ENCODE measurements at places on chromosomes 5 and 9.

DNA sequence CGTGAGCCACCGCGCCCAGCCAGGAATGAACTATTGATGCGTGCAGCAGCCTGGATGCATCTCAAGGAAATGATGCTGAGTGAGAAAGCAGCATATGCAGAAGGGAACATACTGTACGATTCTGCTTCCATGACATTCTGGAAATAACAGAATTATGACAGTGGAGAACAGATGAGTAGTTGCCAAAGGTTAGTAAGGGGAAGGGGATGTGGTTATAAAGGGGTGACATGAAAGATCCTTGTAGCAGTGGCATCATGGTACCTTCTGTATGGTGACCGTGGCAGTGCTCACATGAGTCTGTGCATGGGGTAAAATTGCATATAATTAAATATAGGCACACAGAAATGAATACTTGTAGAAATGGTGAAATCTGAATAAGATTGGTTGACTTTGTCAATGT, 13.0 kb downstream of the NANS start:
- DNase-seq: no peak

DNA sequence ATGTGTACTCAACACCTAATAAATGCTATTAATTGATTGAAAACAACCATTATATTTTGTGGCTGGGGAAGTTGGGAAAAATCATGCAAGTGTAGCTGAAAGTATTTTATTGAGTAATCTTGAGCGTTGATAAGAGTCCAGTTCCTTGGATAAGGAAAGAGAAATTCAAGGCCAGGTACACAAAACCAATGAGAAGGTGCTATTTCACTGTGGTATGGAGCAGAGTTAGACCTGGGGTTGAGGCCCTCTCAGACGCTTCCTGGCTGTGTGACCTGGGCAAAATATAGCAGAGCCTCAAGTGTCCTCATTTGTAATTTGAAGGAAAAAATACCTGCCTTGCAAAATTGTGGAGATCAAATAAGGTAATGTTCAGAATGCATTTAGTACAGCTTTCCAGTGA, 50.1 kb downstream of the GALNT10 start:
- DNase-seq: no peak

DNA sequence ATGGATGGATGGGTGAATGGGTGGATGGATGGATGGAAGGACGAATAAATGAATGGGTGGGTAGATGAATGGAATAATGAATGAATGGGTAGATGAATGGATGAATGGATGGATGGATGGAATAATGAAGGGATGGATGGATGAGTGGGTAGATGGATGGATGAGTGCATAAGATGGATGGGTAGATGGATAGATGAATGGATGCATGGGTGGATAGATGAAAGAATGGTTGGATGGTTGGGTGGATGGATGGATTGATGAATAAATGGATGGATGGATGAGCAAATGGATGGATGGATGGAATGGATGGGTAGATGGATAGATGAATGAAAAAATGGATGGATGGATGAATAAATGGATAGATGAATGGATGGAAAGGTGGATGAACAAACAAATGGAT, 85.2 kb downstream of the PHF2 start:
- DNase-seq: no peak

- no peak for DNase-seq
Measured at GRCh38 chr9:33510262-33511183, 13.5 kb upstream of the ANKRD18B start.

DNA sequence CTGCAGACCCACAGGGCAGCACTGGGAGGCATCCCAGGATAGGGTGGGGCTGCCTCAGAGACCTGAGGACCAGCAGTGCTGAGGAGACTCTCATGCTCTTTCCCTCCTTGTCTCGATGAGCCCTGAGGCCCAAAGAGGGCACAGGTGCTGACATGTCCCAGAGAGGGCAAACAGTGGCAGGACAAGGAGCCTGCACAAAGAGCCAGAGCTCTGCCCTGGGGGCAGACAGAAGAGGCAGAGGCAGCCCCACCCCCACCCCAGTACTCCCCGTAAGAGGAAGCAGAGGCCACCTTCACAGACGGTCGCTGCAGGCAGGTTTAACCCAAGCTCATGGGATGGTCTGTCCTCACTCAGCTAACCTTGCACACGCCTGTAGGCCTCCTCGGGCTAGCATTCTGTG, 29.4 kb upstream of the TTLL11 start:
- no peak for DNase-seq

- no peak for DNase-seq
Measured at GRCh38 chr9:24841993-24842392, 296.3 kb upstream of the IZUMO3 start.

- no peak for DNase-seq
Measured at GRCh38 chr5:6395102-6395445, 16.7 kb upstream of the MED10 start.

DNA sequence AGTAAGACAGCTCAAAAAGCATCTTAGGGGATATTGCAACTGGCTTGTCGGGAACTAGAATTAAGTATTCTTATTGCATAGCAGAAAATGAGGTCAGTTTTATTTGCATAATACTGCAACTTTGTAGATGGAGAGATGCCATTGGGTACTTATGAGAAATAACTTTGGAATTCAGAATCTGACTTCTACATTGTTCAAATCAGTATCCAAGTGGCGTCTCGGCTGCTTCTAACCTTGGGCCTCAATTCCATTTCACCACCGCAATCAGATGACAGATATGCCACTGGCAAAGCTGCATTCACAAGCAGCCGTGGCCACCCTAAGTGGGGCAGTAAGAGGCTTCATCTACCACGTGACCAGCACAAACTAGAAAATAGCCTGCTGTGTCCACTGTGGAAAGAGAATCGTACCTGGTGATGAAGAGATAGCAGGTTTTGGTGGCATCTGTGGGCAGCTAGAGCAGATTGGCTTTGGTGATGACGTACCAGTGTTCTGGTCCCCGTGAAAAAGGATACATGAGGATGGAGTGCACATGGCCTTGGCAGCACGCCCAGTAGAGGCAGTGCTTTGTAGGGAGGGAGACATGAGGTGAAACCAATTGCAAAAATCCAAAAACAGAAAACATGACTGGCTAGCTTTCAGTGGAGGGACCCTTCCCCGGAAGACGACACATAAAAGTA, 116.6 kb downstream of the KLHL3 start:
- no peak for DNase-seq

DNA sequence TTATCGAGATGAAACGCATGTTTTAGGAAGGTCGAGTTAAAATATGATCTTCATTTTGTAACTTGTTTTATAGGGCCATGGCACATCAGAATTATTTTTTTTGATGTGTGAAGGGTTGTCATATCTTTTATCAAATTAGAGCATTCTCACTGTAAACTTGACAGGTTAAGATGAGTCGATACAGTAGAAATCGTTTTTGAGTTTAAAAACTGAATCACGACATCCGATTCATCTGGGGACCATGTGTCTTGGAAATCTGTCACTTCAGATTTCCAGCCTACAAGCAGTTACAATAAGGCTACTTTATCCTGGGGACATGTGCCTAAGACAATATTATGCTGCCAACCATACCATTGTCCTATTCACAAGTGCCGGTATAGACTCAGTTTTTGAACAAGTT, 136.2 kb downstream of the ALDH1A1 start:
- no peak for DNase-seq

GRCh38 chr9:114889802-114890224, 40.6 kb downstream of the TNFSF8 start:
- DNase-seq: no peak

- DNase-seq: no peak
Measured at GRCh38 chr5:141934099-141934844, 10.6 kb downstream of the DELE1 start.

- no peak for DNase-seq
Measured at GRCh38 chr9:107437716-107438115, 51.9 kb downstream of the KLF4 start.

GRCh38 chr9:125142560-125143376, 560 bp downstream of the SCAI start:
- no peak for DNase-seq

GRCh38 chr5:174348311-174348981, 302.9 kb downstream of the NSG2 start:
- no peak for DNase-seq

DNA sequence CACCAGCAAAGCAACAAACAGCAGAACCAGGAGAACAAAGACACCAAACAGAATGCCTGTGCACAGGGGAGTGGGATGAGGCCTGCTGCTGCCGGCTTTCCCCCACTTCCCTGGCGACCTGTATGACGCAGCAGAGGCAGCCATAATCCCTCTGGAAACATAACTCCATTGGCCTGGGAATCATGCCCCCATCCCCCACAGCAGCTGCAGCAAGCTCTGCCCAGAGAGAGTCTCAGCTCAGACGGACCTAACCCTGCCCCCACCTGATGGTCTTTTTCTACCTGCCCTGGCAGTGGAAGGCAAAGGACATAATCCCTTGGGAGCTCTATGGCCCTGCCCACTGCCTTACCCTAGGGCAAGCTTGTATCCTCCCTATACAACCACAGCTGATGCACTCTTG, 81.8 kb upstream of the FANCC start:
- no peak for DNase-seq

GRCh38 chr5:106639488-106639887, 1031.2 kb downstream of the EFNA5 start:
- no peak for DNase-seq

- no peak for DNase-seq
Measured at GRCh38 chr5:129771058-129771838, 23.4 kb downstream of the MINAR2 start.

DNA sequence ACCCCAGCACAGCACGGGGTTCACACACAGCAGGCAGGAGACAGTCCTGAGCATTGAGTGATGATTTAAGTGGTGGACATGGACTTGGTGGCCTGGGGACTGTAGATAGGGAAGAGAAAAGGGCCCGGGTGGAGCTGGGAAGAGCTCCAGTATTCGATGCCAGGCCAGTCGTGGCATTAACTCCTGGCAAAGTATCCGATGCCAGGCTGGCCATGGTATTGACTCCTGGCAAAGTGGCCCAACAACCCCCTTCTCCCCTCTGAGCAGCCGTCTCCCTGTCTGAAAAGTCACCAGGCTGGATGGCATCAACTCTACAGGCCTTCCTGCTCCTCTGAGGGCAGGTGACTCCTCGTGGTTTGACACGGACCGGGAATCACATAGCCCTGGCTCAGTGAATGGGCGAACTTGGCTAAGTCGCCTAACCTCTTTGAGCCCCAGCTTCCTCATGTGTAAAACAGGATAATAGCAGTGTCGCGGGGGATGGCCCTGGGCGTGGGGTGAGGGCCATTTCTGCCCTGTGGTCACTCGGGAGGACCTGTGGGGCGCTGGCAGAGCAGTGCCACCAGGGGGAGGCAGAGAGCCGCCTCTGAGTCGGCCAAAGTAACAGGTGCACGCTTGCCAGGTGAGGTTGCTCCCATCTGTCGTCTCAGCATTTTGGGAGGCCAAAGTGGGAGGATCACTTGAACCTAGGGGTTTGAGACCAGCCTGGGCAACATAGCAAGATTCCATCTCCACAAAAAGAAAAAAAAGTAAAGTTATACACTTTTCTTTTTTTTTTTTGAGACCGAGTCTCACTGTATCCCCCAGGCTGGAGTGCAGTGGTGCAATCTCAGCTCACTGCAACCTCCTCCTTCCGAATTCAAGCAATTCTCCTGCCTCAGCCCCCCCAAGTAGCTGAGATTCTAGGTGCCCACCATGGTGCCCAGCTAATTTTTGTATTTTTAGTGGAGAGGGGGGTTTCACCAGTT, 5.7 kb upstream of the SEC16A start:
- peak; percentile 32 for DNase-seq

- DNase-seq: no peak
Measured at GRCh38 chr9:116695438-116695837, 8.3 kb downstream of the TRIM32 start.

DNA sequence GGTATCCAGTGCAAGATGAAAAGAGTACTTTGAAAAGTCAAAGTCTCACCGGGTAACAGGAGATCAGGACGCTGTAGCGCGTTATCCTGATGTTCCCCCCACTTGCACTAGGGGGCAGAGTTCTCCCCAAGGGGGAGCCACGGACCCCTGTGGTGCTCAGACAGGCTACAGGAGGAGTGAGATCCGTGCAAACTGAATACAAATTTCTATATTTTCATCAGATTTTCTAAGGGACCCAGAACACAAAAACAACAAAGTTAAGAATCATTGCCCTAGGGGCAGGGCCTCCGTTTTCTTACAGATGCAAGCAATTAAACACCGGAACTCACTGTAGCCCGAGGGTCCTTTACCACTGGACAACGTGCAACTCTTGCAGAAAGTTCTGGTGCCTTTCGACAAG, 2.0 kb downstream of the MYO10 start:
- no peak for DNase-seq

DNA sequence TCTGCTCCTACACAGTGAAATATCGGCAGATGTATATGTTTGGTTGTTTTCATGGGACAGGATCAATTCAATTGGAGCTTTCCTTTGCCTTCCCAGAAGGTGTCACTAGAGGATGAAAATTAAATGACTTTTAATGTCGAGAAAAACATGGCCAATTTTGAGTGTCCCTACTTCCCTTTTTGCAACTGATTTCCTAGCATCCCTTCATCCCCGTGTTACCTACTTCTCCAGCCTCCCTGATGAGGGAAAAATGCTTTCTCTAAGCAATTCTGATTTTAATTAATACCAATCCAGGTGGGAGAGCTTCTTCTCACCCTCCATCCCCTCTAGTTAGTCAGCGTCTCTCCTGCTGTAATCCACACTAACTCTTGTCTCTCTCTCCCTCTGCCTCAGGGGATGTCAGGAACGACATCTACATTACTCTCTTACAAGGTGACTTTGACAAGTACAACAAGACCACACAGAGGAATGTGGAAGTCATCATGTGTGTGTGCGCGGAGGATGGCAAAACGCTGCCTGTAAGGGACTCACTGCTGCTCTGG, 64.9 kb downstream of the DOCK2 start:
- no peak for DNase-seq

DNA sequence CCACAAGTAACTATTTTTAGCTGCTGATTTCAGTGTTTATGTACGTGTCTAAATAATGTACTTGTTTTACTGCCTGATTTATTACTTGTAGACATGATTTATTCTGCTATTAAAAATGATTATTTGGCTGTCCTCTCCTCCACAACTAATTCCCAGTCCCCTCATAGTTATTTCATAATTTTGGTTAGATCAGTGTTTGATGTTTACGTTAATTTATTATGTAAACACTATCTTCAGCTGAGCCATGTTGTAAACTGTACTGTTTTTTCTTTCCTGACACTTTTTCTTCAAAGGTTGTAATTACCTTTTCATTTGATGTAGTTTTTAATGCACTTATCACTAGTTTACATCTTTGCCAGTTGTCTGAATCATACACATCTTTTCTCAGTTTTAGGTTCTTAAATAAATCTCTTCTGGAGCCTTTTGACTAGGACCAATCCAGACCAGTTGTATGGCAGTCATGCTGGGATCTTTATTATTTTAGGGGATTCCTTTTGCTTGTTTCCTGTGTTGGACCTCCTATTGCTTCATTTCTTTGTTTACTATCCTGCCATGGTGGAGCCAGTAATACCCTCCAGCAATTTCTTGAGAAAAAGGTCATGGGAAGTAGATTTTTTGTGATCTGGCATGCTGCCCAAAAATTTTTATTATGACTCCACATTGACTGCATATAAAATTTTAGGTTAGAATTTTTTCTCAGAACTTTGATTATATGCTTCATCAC, 16.1 kb downstream of the AP3S1 start:
- no peak for DNase-seq

Measured in activated CD8-positive, alpha-beta memory T cell treated with anti-CD3 and anti-CD28 coated beads for 1 hour (primary cell).